ENCODE measurements at places on chromosomes 11 and 22.

GRCh38 chr11:1470681-1471611, 15.6 kb downstream of the MOB2 start:
- DNase-seq: no peak

GRCh38 chr11:75668451-75669297, at the start of gene MAP6:
Gene MAP6 (minus strand): TSS chr11:75669038. CDS start chr11:75668369, 669 bp downstream.
- DNase-seq: no peak

DNA sequence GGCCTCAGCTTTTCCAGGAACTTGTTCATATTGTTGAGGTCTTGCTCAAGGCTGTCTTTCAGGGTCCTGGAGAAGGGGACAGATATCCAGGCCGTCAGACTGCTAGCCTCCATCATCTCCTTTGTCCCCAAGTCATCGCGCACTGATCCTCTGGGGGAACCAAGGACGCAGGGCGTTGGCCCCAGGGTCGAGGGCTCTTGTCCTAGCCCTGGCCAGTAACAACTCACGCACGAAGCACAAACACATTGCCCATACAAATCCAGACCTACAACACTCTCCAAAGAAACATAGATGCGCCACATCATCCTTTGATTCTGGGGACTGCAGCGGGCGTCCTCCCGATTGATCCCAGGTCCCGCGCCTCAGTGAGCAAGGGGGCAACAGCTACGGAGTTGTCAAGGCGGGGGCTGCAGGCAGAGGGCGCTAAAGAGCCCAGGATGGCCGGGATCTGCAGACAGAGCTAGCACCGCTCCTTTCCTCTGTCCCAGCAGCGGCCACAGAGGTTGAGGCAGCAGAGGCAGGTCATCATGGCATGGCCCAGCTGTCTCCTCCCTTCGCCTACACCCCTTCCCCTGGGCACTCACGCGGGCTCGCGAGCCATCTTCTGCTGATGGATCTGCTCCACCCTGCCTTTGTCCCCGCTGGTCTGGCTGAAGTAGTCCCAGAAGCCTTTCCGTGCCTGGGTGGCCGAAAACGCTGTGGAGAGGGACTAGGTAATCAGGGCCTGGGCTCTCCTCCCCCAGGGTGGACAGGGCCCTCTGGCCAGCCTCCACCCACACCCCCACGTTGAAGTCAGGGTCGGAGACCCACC, 472 bp downstream of the APOA5 start:
- DNase-seq: peak; percentile 65

DNA sequence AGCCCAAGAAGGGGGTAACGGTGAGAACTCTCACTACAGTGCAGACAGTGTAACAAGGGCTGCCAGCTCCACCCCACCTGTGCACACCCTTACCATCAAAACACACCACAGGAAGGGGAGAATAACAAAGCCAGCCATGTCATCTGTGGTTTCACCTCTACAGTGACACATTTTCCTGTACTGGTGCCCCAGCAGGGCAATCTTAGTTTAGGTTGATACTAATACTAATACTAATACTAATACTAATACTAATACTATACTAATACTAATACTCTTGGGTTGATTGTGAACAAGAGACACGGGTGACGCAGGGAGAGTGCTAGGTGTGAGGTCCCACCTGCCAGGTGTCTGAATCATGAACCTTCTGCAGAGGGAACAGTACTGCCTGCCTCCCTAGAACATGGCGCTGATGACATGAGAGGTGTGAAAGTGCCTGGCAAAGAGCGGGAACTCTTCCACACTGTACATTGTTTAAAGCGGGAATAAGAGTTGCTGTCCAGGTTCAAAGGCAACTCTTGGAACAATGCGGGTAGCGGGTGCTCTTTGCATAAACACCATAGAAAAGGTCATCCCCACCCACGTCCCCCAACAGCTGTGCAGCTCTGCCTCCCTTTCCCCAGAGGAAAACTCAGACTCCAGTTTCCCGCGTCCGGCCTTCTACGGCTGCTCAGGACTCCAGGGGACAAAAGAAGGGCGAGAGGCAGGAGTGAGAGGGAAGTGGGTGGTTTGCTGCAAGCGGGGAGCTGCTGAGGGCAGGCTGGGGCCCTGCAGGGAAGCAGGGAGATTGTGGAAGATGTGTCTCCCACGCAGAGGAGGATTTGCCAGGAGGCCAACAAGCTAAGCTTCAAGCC, 25.0 kb upstream of the TMPRSS4 start:
- peak; percentile 47 for DNase-seq

GRCh38 chr11:64482588-64482987, 108.4 kb upstream of the SLC22A12 start:
- DNase-seq: no peak

- peak; percentile 78 for DNase-seq
Observed at GRCh38 chr11:67277231-67277961, 11.1 kb downstream of the GRK2 start.

GRCh38 chr11:111502611-111503010, 9.6 kb downstream of the BTG4 start:
- DNase-seq: no peak

DNA sequence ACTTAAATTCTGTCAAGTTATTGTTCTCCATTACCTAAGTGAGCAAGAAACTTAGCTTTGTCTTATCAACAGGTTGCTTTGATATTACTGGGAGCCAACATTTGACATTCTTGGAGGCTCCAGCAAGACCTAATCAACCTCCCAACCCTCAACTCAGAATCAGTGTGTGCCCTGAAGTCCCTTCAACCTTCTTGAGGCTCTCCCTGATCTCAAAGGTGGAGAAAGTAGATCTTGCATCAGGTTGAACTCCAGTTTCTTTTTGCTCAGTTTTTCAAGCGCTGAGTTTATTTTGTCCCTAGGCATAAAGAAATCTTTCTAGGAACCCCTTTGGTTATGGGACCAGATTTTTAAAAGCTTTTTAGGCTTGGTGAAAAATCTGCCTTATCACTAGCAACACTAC, 1.4 kb downstream of the FAM111A start:
- DNase-seq: no peak

- DNase-seq: no peak
Observed at GRCh38 chr22:36587289-36588154, 58.6 kb upstream of the EIF3D start.

GRCh38 chr22:42948294-42948693, 66.7 kb downstream of the PACSIN2 start:
- no peak for DNase-seq

- no peak for DNase-seq
Observed at GRCh38 chr11:3666023-3666530, 5.1 kb downstream of the CHRNA10 start.

- DNase-seq: no peak
Observed at GRCh38 chr22:22076361-22076760, 93.8 kb upstream of the TOP3B start.

GRCh38 chr22:26364066-26365015, 64.7 kb upstream of the ASPHD2 start:
- DNase-seq: peak; percentile 28

DNA sequence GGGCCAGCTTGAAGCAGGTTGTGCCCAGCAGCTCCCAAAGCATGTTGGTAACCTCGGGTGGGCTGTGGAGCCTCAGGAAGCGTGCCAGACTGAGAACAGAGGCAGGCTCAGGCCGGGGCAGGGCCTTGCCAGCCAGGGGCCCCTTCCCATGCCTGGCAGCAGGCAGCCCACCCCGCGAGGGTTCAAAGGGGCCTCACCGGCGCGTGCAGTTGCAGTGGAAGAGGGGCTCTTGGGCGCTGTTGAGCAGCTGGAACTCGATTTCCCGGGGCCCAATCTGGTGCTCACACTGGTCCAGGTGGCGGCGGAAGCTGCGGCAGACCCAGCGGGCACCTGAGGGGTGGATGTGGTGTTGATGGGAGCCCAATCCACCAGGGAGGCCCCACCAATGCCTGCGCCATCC, 3.6 kb downstream of the PLA2G3 start:
- no peak for DNase-seq

DNA sequence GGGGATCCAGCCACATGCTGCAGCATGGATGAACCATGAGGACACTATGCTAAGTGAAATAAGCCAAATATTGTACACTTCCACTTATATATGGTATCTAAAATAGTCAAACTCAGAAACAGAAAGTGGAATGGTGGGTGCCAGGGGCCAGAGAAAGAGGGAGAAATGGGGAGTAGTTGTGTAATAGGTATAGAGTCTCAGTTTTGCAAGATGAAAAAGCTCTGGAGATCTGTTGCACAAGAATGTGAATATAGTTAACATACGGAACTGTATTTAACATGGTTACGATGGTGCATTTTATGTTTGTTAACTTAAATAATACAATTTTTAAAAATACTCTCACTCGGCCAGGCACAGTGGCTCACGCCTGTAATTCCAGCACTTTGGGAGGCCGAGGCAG, 21.2 kb downstream of the GDPD5 start:
- DNase-seq: no peak

DNA sequence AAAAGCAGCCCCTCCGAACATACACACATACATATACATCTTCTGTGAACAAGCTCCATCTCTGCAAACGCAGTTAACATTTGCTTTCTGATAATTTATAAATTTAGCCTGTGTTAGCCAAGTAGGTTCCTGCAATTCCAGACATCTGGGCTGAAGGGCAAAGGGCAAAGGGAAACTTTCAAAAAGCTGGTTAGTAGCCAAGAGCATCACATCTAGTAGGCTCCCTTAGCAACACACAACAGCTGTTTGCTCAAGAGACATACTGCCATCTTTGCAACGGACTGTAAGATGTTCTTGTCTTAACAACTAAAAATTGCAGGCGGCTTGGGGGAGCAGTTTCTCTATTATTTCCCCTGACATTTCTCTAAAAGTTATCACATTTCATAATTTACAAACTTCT, 134.9 kb downstream of the RBFOX2 start:
- no peak for DNase-seq

DNA sequence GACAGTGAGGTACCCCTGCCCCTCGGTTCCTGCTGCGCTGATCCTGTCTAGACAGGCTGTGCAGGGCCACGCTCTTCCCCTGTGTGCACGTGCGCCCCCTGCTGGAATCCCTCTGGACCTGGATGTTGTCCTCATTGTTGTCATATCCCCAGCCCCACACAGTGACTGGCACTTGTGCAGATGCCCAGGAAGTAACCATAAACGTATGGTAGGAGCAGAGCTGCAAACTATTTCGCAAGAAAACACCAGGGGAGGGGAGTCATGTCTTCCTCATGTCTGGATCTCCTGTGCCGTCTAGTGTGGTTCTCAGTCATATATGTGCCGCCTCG, 114.7 kb downstream of the CRYBB2 start:
- peak; percentile 11 for DNase-seq

DNA sequence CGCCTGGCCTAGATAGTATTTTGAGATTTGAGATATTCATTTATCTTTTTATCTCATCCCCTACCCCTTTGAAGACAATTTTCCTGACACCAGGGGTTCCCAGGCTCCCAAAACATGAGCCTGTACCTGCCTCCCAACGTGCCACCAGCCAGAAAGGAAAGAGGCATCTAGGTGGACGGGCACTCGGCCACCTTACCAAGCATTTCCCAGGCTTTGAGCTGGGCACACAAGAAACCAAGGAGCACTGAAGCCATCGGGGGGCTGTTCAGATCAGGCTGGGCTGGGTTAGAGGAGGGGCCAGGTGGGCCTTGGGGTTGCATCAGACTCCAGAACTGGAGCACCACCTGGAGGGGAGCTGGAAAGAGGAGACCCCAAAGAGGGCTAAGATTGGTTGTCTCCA, 28.5 kb upstream of the BAIAP2L2 start:
- no peak for DNase-seq

DNA sequence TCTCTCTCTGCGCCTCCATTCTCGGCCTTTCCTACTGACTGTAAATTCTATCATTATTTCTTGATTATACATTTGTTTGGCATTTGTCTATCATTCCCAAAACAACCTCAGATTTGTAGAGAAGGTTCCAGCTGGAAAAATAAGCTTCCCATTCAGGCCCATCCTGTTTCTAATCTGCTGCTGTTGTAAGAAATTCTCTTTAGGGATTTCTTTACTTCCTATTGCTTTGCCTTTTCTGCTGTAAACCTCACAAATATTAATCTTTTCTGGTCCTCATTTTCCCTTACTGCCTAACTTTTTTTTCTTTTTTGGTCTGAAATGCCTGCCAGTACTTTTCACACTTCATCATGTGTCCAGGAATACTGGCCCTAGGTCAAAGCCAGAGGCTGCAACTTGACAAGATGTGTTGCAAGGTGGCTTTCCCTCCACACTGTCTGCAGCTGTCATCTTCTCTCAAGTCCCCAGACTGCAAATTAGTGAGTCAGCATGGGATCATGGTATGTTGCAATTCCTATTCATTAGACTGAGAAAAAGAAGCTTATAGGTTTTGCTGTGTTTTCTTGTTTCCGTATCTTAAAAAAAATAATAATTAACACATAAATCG, 858.7 kb upstream of the CHORDC1 start:
- no peak for DNase-seq

DNA sequence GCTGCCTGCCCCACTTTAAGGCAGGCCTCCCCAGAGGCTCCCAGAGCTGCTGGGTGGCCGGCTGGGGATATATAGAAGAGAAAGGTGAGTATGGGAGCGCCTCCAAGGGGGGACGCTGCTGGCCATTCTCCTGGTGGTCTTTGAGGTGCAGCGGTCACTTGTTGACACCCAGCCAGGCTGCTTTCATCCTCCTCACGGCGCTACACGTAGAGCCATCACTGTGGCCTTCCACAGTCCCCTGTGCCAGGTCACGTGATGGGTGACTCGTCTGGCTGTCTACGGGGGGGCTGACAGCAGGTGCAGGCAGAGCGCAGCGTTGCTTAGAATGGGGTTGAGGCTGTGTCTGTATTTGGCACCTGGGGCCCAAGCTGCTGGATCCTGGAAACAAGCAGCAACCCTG, 1.9 kb downstream of the ACR start:
- no peak for DNase-seq

- no peak for DNase-seq
Observed at GRCh38 chr22:37904572-37905533, 1.2 kb upstream of the MICALL1 start.

DNA sequence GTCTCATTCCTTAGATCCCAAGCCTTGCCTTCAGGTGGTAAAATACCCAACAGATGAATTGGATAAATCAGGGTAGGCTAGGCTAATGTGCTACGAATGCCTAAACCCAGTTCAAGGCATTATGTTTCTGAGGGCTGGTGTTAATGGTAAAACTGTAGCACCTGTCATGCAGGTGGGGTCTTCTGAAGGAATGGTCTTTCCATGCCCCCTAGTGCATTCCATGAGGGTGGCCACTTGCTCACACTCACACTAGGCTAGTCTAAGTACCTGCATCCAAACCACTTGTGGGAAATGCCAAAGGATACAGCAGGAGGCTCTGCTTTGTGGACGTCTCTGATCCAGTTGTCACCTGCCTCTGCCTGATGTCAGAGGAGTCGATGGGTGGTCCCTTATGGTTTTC, 24.2 kb upstream of the UCP3 start:
- no peak for DNase-seq

- no peak for DNase-seq
Observed at GRCh38 chr11:35083181-35083430, 55.9 kb upstream of the CD44 start.
